ENCODE measurements at places on chromosomes 7 and 10.

DNA sequence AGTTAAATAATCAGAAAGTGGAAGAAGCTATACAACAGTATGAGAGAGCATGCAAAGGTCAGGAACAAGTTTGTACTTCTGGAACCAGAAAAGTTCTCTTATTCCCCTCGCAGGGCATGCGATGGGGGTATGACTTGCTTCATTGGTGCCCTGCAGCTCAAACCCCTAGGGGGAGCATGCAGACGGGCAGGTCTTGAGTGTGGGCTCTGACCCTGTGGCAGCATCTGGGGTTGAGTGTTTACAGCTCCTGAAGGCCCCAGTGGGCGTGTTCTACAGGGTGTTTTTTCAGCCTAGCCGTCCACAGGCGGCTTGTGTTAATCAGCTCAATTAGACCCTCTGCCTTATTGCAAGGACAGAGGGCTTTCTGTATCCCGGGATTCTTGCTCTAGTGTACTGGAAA, 44.5 kb downstream of the KIF20B start:
- no peak for DNase-seq

DNA sequence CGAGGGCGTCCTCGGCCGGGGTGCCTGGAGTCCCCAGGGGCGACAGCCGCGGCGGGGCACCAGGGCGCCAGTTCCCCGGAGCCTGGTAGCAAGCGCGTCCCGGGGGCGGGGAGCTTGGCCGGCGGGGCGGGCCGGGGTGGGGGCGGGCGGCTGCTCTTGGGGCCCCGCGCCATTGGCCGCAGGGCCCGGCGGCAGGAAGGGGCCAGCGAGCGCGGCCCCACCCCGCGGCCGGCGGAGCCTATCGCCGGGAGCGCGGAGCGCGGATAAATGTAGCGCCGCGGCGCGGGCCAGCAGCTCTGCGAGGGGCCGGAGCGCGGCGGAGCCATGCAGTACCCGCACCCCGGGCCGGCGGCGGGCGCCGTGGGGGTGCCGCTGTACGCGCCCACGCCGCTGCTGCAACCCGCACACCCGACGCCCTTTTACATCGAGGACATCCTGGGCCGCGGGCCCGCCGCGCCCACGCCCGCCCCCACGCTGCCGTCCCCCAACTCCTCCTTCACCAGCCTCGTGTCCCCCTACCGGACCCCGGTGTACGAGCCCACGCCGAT, at the start of gene HHEX:
Gene HHEX, plus strand, starts transcription at position 293 of the 548 bp plus-strand sequence. Its CDS starts 32 bp downstream, at position 325.
- DNase-seq, result peak; percentile 86

DNA sequence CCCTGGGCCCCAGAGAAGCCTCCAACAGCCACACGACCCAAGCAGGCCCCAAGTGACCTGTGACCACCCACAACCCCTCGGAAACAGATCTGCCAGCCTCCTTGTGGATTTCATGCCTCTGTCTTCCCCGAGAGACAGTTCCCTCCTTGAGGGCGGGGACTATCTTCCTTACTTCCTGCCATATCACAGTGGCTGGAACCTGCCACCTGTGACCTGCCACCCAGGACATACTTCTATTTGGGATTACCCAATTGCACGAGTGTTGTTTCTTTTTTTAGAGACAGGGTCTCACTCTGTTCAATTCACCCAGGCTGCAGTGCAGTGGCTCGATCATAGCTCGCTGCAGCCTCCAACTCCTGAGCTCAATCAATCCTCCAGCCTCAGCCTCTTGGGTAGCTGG, 25.9 kb downstream of the TNRC18 start:
- peak; percentile 20 for DNase-seq

- no peak for DNase-seq
Measured at GRCh38 chr7:138974103-138974502, 7.1 kb downstream of the KIAA1549 start.

DNA sequence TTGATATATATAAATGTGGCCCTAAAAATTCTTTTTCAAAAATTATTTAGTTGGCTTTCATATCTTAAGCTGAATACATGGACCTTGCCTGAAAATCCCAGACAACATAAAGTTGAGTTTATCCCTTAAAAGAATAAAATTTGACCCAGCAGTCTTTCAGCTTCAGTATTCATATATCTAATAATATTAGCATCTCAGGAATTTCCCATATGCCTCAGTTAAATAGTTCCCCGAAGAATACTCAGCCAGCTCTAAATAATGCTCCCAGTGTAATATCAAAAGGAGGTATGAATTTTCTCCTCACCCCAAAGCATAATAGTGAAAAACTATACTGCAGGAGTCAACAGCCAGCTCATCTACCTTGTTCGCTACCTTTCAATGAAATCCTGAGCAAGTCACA, 145.9 kb downstream of the CTNNA3 start:
- no peak for DNase-seq

GRCh38 chr10:62451611-62451975, 77.4 kb downstream of the ZNF365 start:
- DNase-seq, result no peak

- no peak for DNase-seq
Measured at GRCh38 chr7:94458041-94458440, 51.6 kb upstream of the CASD1 start.

DNA sequence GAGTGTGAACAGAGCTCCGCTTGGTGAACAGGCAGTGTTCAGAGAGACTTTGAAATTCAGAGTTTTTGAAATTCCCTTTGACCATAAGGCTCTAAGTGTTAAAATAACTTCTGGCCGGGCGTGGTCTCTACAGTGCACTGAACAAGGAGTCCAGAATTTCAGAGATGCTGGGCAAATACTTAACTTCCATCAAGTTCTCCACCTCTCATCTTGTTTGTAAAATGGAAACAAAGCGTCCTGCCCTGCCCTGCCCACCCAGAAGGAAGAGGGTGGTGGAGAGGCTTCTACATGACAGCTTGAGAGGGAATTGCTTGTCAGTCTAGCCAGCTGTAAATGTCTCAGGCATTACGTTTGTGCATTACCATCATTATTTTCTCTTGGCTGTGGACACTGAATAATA, 102.6 kb downstream of the RGS10 start:
- no peak for DNase-seq

- no peak for DNase-seq
Measured at GRCh38 chr10:102802920-102803534, 34.2 kb downstream of the CYP17A1 start.

- no peak for DNase-seq
Measured at GRCh38 chr10:34802692-34803091, 12.4 kb downstream of the PARD3 start.

DNA sequence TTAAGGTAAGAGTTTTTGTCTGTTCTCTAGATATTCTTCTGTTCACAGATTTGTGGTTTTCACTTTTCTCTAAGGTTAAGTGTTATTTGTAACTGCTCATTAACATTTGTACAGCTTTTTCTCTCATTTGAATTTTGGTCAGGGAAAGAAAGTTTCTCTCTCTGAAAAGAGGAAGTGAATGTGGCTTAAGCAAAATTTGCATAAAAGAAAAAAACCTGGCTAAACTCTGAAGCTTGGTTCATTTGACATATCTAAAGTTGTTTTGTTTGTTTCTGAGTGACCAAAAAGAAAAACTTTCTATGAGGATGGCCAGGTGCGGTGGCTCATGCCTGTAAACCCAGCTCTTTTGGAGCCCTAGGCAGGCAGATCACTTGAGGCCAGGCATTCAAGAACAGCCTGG, 22.0 kb upstream of the SLC26A4 start:
- no peak for DNase-seq

DNA sequence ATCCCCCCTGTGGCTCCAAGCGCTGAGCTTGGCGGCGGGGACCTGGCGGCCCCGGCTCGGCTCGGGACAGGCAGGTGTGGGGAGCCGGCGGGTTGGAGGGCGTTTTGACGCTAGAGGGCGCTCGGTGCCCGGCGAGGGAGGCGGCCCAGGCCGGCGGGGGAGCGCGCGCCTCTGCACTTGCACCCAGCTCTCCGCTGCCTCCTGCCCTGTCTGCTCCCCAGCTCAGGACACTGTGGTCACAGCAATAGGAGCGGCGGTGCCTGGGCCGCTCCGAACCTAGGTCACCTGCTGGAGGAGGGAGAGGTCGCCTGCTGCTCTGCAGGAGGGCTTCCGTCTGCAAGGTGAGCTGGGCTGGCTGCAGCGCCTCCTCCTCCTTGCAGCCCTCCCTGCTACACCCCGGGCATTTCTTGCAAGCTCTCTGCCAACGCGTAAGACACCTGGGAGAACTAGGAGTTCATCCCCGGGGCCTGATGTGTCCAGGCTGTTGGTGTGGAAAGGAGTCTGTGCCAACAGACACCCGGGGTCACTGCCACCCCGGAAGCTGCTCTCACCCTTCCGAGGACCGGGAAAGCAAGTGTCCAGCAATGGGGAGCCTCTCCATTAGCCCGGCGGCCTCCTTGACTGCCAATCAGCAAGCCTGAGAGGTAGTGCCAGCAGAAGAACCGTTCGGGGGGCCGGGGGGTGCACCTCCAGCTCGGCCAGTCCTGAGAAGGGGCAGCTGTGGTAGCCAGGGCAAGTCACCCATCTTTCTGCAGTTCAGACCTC, 620.4 kb downstream of the GALNT17 start:
- peak; percentile 95 for DNase-seq

- no peak for DNase-seq
Measured at GRCh38 chr7:130943981-130944380, 210.0 kb upstream of the KLF14 start.

GRCh38 chr10:80457554-80458262, 3.6 kb downstream of the TSPAN14 start:
- DNase-seq, result no peak

DNA sequence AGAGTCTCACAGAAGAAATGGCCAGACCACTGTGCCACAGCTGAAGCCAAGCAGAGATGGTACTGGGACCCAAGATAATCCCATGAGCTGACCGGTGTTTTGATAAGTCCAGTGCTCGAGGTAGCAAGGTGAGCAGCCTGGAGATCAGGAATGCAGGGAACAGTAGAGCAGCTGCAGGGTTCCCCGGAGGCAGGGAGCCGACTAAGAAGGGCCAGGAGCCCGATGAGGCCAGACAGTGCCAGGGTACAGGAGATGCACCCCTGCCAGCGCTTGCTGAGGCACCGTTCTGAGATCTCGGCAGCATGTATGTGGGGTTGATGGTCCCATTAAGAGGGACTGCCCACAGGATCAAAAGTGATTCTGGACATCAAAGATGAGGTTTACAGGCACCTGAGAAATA, 47.1 kb downstream of the VSTM4 start:
- DNase-seq, result no peak

- DNase-seq, result peak; percentile 24
Measured at GRCh38 chr10:12351447-12351846, 2.1 kb downstream of the CAMK1D start.

GRCh38 chr10:68796605-68797004, 30.7 kb upstream of the STOX1 start:
- no peak for DNase-seq

DNA sequence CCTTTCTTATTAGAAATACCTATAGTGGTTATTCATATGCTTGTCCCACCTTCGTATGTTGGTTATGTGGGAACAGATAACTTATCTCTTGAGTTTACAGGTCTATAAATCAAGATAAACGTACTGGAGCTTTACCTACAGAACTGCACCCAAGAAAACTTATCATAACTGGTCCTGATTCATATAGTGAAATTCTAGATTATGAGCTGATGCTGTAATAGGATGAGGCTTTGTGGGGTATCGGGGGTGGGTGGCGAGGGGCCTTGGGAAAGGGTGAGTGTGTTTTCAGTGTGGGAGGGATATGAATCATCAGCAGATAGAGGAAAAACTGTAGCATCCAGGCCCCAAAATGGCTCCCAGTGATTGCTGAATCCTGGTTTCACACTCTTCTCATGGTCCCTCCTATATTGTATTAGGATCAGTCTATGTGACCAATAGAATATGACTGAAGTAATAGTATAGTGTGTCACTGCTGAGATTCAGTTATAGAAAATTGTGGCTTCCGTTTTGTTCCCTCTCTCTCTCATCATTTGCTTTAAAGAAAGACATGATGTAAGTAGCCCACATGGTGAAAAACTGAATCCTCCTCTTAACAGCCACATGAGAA, 706.8 kb upstream of the LRRTM3 start:
- no peak for DNase-seq

GRCh38 chr10:17426263-17426750, 28.1 kb downstream of the ST8SIA6 start:
- DNase-seq, result no peak

DNA sequence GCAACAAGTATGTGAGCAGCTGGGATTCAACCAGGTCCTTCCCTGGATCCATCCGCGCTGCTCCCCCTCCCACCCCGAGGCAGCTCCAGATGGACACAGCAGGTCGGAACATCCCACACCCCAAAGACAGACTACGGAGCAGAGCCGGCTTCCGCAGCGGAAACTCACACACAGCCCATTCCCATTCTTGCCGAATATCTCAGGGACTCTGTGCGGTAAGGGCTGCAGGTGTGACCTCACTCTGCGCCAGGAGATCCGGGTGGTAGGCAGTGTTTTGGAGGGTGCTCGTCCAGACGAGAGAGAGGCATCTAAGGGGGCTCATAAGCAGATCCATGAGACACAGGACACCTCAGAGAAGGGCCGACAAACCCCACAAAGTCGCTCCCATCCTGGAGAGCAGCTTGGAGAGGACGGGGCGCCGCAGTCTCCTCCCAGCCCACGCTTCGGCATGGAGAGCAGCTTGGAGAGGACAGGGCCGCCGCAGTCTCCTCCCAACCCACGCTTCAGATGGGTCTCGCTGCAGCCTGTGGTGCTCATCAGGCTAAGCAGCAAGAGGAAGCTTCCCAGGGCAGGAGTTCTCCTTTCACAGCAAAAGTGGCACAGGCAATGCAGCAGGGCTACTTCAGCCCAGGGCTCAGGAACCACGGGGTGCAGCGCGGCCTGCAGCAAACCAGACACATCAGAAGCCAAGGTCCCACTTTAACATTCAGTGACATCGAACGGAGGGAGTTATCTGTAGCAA, 179.9 kb downstream of the DIP2C start:
- no peak for DNase-seq

DNA sequence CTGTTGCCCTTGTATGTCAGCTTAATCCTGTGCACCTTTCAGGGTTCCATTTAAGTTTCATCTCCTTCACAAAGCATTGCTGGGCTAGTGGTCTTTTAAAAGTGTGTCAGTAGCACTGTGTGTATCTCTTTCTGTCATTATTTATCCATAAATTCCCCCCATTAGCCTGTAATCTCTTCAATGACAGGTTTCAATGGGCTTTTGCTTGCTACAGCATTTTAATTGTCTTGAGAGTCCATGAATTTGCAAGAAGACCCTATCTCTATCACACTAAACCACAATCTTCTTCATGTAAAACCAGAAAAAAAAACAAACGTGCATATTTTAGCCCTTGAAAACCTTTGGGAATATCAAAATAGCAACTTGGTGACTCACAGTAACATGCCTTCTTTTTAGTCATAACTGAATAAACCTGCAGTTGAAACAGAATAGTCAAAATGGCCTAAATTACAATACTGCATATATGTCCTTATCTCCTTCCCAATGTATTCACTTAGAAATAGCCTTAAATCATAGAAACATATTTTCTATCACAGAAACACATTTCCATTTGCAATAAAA, 118.6 kb downstream of the PON1 start:
- DNase-seq, result no peak

DNA sequence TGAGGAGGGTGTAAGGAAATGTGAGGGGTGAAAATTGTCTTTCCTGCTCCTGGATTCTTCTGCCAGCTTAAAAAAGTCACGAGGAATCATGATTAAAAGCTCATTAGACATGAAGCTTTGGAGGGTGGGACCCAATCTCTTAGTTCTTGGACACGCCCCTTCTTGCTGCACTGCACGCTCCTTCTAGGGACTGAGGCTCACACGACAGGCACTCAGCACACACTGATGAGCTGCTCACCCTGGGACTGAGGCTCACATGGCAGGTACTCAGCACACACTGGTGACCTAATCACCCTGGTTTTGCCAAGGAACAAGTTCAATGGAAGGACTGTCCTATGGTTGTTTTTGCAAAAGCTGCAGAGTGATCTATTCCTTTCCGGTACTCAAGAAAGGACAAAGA, 65.8 kb upstream of the ELMO1 start:
- DNase-seq, result no peak

- no peak for DNase-seq
Measured at GRCh38 chr7:114889646-114890285, 32.1 kb upstream of the MDFIC start.
